ENCODE measurements at places on chromosomes 3 and 15. TPM values are rescaled to one million over a fixed set of nuclear protein-coding genes. Genes with fewer than 3 reads are reported as not detected.

DLEC1 gene
- 3.9 TPM for total RNA-seq

TRIM42 gene
- not detected for total RNA-seq

SLC28A2 gene
- total RNA-seq: 4.0 TPM

DNA sequence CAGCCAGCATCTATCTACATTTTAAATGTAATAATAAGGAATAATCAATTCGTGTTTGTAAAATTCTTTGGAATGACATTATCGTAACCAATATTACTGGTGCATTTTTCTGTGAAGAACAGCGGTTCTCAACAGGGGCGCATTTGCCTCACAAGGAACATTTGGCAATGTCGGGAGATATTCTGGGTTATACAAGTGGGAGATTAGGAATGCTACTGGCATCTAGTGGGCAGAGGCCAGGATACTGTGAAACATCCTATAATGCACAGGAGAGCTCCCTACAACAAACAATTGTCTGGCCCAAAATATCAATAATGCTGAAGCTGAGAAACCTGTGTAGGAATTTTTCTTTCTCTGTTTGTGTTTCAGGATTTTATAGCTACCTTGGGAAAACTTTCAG lies 25.0 kb downstream of the ACP3 start:
- DNase-seq: no peak

- DNase-seq: no peak
Observed at GRCh38 chr3:62329971-62330370, 43.4 kb downstream of the FEZF2 start.

DNA sequence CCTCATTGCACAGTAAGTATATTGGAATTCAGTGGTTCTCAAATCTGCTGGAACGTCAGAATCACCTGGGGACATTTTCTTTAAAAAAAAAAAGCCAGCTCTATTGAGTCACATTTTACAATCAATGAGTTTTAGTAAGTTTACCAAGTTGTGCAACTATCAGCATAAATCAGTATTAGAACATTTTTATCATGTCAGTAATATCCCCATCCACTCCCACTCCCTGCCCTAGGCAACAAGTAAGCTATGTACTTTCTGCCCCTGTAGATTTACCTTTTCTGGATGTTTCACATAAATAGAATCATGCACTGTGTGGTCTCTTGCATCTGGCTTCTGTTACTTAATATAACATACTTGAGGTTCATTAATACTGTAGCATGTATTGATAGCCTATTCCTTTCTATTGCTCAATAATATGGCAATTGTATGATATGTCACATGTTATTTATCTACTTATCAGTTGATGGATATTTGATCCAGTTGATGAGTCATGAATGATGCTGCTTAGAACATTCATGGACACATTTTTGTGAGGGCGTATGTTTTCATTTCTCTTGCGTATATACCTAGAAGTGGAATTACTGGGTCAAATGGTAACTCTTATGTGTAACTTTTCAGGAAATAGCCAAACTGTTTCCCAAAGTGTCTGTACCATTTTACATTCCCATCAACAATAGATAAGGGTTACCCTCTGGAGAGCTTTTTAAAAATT lies 180.5 kb downstream of the THSD4 start:
- no peak for DNase-seq

All from endodermal cell (in vitro differentiated cells).